ENCODE measurements at places on chromosomes 13 and 19.

DNA sequence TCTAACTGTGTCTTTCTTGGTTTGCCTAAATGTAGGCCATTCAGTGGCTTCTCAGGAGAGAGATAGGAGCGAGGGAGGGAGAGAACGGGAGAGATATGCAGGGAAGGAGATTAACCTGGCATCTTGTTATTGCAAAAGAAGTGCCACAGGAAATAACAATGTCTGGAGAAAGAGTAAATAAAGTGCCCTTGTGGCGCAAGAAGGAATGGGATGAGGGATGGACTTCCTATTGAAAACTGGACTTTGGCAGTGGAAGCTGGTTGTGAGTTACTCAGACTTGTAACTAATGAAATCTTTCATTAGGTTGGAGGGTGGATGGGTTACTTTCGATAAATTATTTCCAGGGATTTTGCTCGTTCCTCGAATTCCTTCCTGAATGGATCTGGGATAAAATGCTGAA lies 136.1 kb downstream of the LACC1 start:
- DNase-seq: no peak

DNA sequence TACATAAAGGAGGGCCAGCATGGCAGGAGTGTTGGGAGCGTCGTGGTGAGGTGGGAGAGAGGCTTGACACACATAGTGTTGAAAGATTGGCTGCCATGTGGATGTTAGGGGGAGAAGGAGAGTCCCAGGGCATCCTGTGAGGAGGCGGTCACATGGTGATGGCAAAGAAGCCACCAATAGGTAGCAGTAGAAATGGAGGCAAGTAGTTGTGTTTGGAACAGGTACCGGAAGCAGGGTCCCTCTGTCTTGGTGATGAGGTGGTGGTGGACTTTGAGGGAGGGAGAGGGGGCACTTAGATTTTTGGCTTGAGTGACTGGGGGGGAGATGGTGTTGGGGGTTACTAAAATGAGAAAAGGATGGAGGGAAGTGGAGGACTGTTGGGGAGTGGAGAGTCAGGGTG lies 193.2 kb upstream of the RNF113B start:
- DNase-seq: no peak

DNA sequence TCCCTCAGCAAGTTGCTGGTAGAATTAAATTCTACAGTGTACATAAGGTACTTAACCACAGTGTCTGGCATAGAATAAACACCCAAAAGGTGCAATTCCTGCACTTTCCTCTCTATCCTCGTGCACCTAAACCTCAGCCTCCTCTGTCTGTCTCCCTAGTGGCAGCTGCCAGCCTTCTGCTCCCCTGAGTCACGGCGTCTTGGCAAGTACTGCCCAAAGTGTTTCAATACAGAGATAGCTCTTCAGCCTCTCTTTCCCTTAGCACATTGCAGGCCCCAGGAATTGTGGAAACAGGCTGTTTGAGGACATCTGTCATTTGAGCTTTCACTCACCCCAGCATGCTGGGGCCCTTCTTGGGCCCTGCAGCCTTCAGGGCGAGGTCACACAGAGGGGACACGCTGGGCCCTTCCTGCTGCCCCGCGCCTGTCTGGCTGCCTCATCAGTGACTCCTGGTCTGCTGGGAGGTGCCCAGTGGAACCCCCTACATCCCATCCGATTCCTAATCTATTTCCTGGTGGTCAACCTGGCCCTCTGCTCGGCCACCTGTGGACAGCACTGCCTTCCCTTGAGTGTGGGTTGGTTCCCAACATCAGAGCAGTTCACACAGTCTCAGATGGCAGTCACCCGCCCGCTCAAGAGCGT lies 19.3 kb downstream of the COL4A2 start:
- DNase-seq: no peak

DNA sequence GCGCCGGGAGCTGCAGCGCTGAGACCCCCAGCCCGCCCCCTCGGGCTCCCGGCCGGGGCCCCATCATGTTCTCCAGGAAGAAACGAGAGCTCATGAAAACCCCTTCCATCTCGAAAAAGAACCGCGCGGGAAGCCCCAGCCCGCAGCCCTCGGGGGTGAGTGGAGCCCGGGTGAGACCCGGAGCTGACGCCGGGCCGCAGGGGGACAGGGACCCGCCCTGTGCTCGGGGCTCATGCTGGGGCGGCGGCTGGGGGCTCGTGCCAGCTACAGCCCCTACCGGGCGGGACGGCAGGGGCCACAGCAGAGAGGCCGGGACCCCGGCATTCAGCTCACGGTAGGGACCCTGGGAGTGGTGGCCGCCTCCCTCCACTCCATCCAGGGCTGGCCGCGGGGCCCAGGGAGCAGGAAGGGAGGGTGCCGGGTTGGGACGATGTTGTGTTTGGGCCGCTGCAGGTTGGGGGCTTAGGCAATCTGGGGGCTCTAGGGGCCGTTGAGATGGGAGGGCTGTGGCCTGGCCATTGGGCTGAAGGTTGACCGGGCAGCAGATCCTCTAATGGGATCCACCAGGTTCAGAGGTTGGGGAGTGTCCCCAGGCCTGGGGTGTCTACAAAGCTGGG lies 482 bp downstream of the ARHGAP45 start:
- DNase-seq: no peak

DNA sequence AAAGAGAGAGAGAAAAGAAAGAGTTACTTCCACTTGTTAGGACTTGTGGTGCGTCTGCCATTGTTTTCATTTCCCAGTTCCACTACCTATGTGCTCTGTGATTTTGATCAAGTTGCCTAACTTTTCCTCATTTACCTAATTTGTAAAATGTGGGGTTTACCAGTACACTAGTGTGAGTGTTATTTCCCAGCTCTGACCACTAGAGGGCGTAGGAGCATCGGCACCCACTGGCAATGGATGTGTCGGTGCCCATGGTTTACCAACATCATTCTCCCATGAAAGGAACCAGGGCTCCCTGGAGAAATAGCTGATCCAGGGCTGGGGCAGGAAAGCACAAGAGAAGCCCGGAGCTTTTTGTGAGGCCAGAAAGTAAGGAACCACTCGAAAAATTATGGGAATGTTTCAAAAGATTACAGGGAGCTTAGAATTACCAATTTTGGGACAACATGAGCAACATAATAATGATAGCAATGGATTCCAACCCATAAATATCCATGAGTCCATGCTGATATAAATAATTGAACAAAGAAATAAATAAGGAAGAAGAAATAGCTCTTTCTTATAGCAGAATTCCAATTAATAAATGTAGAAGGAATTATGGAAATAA lies 15.1 kb upstream of the CEACAM4 start:
- no peak for DNase-seq

DNA sequence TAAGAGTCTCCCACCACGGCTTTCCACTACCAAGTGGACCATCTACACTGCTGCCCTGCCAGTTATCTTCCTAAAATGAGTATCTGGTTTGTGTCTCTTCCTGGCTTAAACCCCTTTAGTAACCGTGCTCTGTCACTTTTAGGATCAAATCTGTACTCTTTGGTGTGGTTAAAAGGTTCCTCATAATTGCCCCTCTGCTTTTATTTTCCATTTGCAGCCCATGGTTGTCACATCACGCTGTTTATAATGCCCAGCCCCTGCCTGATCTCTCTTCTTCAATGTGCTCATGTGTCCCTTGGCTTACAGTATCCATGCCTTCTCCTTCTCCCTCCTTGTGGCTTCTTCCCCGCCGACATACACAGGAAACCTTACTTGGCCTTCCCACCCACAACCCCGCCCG lies 100.1 kb downstream of the DGKH start:
- DNase-seq: no peak
